ENCODE measurements at places on chromosomes 3 and 15.
A peak's percentile ranks its signal among the peaks of the same experiment; 100 is the strongest.

DNA sequence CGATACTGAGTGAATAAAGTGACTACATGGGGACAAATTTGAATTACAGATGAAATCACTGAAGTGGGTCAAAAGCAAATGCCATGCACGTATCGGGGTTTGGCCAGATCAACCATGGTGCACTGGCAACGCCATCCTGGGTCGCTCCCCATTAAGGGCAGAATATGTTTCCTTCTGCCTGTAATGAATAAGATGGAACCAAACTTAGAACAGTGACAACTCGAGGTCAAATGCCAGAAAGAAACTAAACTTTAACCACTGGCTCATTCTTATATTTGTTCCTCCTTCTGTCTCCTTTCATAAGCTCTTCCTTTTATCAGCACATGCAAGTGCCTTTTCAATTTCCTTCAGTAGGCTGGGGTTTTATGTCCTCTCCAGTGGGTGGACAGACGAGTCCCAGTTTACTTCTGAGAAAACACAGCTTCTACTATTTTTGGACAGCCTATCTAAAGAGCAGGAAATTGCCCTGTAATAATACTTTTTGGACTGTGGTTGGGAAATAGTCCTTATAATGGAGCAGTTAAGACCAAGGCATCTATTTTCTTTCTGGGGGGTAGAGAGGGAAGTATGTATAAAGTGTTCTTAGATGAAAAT, 61.4 kb downstream of the WHAMM start:
- no peak for DNase-seq

DNA sequence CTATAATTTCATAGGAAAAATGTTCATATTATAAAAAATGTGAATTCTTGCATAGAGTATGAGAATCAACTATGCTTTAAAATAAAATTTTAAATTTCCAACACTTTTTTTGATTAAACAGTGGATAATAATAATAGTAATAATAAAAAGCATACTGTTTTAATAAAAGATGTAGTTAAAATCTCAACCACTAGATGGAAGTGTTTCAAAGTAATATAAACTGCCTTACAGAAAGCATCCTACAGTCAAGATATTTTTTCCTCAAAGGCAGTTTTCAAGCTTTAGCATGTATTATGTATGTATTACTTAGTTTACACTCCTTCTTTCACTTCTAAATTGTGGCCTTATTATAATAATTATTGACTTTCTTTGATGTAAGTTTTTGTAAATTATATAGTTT, 217.5 kb downstream of the CHL1 start:
- DNase-seq = no peak

GRCh38 chr3:33131331-33132018, 17.7 kb downstream of the CRTAP start:
- DNase-seq = no peak

DNA sequence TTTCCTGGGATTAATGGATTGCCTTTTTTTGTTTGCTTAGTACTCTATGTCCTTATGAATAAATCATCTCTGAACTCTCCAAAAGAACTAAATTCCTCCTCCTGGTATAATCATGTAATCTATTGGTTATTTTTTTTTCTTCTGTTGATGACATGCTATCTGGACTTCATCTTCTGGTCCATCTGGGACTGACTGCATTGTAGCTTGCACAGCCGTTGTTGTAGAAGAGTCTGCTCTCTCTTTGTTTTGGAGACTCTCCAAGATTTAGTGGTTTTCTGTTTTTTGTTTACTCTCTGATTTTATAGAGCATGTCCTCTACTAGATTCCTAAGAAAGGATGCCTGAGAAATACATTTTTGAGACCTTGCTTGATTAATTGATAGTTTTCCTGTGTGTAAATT, 19.1 kb downstream of the IREB2 start:
- no peak for DNase-seq

DNA sequence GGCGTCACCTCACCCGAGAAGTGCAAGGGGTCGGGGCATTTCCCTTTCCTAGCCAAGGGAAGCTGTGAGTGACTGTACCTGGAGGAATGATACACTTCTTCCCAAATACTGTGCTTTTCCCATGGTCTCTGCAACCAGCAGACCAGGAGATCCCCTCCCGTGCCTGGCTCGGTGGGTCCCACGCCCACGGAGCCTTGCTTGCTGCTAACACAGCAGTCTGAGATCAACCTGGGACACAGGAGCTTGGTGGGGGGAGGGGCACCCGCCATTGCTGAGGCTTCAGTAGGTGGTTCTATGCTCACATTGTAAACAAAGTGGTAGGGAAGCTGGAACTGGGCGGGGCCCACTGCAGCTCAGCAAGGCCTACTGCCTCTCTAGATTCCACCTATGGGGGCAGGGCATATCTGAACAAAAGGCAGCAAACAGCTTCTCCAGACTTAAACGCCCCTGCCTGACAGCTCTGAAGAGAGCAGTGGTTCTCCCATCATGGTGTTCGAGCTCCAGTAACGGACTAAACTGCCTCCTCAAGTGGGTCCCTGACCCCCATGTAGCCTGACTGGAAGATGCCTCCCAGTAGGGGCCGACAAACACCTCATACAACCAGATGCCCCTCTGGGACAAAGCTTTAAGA, 31.4 kb upstream of the ABHD5 start:
- no peak for DNase-seq

DNA sequence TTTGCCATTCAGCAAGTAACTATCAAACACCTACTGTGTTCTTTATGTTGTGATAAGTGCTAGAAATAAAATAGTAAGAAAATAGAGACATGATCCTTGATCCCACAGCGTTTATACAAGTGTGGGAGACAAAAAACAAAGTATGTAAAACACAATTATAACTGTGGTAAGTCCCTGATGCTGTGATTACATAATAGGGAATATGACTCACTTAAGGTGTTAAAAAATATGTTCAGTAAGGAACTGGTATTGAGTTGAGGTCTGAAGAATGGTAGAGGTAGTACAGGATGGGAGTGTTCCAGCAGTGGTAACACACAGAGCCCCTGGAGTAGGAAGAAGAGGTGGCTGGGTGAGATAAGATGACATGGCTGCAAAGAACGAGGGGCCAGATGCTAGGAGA, 132.1 kb upstream of the TMC3 start:
- no peak for DNase-seq

DNA sequence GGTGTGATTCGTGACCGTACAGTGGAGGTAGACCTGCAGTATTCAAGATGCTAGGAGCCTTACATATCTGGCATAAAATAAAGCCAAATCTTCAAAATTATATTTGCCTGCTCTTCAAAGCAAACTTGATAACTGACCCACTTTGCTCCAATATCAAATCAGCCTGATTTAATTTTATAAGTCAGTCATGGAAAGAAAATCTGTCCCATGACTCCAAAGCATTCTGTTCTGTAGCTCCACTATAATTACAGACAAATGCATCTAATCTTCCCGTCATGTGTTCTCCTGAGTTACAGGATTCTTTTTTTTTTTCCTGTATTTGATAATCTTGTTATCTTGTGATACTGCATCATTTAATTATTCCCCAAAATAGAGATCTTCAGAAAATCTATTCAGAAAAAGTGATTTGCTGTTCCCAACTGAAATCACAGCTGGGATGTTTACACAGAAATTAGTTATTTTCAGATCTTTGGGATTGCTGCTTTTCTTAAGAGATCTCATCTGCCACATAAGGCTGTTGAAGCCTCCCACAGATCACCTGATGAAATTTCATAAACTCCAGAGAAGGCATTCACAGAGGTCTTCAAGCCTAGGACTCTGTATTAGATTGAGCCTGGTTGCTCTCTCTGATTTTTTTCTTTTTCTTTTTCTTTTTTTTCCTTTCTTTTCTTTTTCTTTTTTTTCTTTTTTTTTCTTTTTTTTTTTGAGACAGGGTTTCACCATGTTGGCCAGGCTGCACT, 27.2 kb downstream of the TIMP4 start:
- no peak for DNase-seq

GRCh38 chr15:100810831-100811230, 68.8 kb upstream of the ALDH1A3 start:
- no peak for DNase-seq

GRCh38 chr15:86040356-86041033, 39.2 kb upstream of the AGBL1 start:
- no peak for DNase-seq

DNA sequence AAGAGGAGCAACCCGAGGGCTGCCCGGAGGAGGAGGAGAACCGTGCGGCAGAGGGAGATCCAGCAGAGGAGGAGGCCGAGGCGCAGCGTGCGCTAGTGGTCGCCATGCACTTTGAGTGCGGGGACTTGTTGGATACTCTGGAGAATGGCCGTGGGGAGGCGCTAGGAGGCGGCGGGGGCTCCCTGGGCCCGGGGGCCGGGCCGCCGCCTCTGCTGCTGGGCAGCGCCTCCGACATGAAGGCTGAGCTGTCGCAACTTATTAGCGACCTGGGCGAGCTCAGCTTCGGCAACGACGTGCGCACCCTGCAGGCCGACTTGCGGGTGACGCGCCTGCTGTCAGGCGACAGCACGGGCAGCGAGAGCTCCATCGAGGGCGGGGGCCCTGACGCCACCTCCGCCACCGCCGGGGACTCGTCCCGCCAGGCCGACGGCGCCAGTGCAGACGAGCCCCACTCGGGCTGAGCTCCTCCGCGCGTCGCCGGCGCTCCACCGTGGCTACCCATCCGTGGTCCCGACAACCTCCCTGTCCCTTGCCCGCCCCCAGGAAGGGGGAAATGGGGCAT, 2.0 kb downstream of the FAM43A start:
- DNase-seq = peak; percentile 69

GRCh38 chr15:25185156-25185710, 230.4 kb downstream of the SNRPN start:
- DNase-seq = no peak

GRCh38 chr15:91929509-91929908, 76.0 kb downstream of the SLCO3A1 start:
- no peak for DNase-seq

GRCh38 chr3:99873269-99874102, 55.8 kb downstream of the CMSS1 start:
- no peak for DNase-seq

Measured in stimulated activated CD8-positive, alpha-beta memory T cell treated with anti-CD3 and anti-CD28 coated beads, Interleukin-2, amount 100 ng/mL, for 48 hours (primary cell).